ENCODE measurements at places on chromosomes 4 and X.

- DNase-seq, result no peak
Measured at GRCh38 chr4:110617646-110618580, 5.0 kb downstream of the PITX2 start.

DNA sequence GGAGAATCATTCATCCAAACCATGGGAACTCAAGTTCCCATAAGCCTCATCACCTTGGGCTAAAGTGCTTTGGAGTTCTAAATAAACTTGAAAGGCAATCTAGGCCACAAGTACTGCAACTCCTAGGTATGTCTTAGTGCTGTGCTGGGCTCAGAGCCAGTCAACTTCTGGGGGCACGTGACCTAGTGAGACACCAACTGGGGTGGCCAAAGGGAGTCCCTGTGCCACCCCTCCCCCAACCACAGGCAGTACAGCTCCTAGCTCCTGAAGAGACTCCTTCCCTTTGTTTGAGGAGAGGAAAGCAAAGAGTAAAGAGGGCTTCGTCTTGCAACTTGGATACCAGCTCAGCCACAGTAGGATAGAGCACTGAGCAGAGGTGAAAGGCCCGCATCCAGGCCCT, 154.2 kb upstream of the IL1RAPL2 start:
- no peak for DNase-seq

DNA sequence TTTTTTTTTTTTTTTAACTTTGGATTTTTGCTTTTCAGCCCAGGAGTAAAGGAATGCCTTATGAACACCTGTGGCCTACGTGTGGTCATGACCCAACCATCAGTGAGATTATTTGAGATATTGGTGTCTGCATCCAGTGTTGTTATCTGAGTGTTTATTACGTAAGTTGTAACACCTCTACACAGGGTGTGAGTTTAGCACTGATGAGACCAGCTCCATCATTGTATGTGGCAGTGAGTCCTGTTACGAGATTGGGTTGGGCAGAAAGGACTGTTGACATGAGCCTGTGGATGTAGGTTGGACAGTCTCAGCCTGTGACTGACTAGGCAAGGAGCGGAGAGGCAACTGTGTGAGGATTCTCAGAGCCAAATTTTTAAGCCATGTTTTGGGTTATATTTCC, 179.0 kb downstream of the PTTG2 start:
- no peak for DNase-seq

GRCh38 chr4:156686120-156686519, 285.5 kb downstream of the PDGFC start:
- DNase-seq, result no peak

- no peak for DNase-seq
Measured at GRCh38 chr4:168719725-168720124, 222.9 kb downstream of the PALLD start.

GRCh38 chrX:20515841-20516461, 249.2 kb upstream of the RPS6KA3 start:
- DNase-seq, result no peak

GRCh38 chrX:117839544-117839943, 277.1 kb downstream of the KLHL13 start:
- DNase-seq, result no peak

GRCh38 chr4:78310007-78310739, 241.4 kb upstream of the ANXA3 start:
- no peak for DNase-seq

GRCh38 chrX:69238887-69239231, 73.6 kb upstream of the PJA1 start:
- no peak for DNase-seq

DNA sequence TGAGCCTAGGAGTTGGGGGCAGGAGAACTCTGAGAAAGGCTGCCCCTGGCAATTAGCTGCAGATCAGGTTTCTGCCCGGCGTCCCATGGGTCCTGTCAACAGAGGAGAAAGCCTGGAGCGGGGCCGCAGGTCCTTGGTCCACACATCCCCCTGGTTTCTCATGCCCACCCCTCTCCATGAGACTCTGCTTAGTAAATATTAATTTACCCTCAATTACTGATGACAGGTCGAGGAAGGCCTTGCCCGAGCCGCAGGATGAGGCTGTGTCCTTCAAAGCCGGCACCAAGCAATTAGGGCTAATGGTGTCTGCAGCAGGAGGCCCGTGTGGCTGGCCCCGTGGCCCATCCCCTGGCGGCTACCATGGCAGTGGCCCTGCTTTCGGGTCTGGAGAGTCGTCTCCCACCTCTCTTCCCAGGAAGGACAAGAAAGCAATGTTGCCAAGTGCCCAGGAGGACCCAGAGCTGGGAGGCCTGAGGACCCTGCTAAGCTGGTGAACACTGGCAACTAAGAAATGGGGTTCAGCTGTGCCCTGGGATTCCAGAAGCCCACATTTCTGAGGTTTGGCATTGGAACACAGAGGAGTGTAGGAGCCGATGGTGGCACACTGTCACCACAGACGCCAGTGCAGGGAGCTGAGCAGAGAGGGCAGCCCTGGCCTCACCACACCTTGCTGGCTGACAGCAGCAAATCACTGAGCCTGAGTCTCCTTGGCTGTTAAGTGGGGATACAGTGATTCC, 114.6 kb downstream of the CPZ start:
- DNase-seq, result no peak

GRCh38 chr4:48945981-48946380, 39.4 kb upstream of the OCIAD2 start:
- DNase-seq, result no peak

DNA sequence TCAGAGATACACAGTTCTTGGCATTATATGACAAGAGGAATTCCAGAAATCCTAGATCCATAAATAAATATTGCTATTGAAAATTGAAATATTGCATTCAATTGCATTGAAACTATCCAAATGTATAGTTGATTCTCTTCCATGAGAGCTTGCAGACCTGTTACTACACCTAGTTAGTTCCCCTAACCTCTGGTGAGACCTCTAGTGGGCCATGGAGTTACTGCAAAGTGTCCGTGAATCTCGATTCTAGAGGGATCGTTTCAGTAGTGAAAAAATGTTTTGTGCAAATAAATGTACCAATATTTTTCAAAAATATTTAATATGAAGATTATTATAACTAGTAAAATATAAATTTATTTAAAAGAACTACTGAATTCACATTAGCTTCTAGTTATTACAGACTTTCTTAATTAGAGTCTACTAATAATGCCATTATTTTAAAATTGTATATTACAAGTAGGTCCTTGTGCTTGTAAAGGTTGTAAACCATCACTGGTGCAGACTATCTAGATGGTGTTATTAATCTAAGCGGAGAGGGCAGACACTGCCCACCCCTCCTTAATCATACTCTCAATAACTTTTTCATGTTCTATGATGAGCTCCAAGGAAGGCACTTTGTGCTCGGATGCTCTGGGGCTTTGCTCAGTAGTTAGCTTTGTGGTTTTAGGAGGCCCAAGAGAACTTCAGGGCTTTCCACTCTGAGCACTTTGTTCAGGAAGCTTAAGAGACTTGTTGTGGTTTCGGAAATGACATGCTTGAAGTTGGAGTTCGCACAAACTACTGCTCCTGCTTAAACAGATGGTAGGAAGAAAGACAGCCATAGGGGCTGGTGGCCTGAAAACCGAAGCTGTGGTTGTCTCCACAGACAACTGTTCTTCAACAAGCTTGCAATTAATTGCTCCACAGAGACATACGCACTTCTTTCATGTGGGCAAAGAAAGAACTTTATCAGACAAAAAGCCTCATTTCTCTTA, 42.8 kb downstream of the IL21 start:
- DNase-seq, result peak; percentile 5

- peak; percentile 75 for DNase-seq
Measured at GRCh38 chr4:103099691-103100392, at the start of gene BDH2. Gene BDH2 (minus strand): TSS chr4:103099834. CDS start chr4:103096254, 3,580 bp downstream.

DNA sequence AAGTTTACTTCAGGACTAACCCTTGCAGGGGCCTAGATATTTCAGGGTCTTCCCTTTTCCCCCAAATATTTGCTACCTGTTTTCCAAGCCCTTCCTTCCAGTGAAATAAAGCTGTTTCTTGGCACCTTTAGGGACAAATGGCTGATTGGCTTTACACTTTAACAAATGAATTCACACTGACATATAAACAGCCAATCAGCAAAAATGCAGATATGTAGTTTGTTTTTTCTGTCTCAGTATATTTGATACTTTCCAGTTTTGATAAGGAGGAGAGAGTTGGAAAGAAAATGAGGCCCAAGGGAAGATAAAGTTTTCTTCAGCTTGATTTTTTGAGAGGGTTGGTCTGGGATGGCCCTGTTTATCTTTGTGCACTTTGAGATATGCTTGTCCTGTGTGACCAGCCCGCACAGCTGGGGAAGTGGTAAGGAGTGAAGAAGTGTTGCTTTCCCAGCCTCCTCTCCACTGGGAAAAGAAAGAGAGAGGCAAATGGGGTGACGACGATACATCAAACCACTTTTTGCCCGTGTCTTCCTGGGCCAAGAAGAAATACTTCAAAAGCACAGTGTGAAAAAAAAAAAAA, 67.5 kb downstream of the MGST2 start:
- DNase-seq, result no peak

DNA sequence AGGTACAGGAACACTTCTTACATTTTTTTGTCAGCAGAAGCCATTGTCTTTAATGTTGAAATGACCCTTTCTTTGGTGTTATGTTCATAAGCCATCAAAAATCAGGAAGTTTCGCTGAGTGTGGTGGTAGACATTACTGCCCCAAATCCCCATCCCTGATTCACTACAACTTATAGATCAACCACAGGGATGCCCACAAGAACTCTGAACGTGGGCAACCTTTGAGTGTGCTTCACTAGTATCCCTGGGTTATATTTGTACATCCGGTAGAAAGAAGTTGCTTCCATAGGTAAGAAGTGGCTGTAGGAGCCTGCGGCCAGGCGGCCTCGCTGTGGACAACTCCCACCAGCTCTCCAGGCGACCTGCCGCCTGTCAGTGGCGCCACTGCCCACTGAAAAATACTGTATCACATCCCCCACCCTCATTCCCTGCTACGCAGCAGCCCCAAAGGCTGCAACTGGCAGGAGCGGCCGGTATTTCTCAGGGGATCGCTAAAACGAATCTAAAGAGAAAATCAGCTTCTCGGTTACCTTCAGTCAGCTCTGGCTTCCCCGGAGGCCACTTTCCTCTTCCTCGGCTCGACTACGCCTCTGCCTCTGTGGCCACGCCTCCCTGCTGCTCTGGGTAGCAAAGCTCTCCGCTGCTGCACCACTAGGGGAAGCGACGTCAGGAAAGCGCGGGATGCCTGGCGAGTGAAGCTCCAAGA, 13.9 kb upstream of the ETDC start:
- peak; percentile 38 for DNase-seq

GRCh38 chr4:52868133-52868532, 6.0 kb downstream of the RASL11B start:
- no peak for DNase-seq

- DNase-seq, result no peak
Measured at GRCh38 chr4:124437853-124438495, 274.6 kb downstream of the ANKRD50 start.

GRCh38 chr4:172048666-172049065, 235.5 kb downstream of the GALNTL6 start:
- no peak for DNase-seq

DNA sequence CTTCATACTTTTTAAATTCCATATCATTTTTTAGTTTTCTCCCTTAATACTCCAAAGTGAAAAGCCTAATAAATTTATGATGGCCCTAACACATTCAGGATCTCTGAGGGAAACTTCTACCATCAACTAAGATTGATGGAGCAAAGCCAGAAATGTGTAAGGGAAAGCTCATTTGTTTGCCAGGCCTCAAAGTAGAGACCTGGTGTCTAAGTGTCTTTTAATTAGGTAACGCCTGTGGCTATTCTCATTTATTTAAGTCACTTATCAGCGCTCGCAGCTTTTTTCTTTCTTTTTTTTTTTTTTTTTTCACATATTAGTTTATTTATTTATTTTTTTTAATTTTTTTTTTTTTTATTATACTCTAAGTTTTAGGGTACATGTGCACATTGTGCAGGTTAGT, 242.4 kb downstream of the TMA16 start:
- DNase-seq, result no peak

GRCh38 chrX:79153348-79153747, 8.9 kb downstream of the GPR174 start:
- DNase-seq, result no peak

DNA sequence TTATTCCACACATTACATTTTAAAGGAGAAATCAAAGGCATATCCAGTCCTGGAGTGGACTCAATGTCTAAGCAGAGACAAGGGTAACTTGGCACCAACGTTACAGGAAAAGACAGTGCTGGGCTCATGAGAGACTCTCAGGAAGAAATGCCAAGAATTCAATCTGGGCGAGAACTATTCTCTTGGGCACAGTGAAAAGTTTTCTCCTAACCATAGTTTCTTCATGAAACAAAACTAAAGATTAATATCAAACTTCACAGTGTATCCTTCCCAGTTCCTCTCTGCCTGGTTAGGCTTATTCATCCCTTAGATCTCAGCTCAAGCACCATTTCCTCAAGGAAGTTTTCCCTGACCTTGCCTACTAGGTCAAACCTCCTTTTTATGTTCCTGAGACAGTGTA, 109.4 kb upstream of the TLL1 start:
- no peak for DNase-seq

DNA sequence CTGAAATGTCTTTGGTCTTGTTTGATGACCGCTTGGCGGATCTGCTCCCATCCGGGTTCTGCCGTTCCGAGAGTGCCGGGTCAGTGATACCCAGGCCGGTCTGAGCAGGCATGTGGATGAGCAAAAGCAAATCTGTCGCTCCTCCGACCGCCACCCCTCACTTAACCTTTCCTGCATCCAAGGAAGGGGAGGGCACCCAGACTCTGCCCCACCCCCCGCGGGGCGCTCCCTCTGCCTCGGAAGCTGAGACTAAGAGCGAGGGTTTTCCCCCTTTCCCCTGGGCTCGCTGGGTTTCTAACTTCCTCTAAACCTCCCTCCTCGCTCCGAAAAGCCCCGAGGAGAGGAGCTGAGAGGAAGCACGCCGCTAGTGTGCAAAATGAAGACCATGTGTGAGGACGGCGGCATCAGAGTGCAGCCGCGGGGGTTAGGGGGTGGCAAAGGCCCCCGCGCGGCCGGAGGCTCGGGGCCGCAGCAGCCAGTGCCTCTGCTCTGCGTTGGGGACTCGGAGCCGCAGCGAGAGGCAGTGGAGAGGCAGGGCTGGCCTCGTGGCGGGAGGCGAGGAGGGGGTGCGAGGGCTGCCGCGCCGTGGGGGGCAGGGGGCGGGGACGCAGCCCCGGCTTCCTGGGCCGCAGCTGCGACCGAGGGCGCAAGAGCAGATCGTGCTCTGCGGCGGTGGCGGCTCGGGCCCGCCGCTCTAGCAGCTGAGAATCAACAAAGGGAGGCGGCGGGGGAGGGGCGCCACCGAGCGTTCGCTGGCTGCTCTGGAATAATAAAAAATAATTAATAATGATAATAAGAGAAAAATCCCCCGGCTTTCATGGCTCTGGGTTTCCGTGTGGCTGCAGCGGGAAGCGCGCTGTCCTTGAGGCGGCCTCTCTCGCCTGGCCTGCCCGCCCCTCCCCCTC, 55.8 kb upstream of the BCOR start:
- DNase-seq, result peak; percentile 83

DNA sequence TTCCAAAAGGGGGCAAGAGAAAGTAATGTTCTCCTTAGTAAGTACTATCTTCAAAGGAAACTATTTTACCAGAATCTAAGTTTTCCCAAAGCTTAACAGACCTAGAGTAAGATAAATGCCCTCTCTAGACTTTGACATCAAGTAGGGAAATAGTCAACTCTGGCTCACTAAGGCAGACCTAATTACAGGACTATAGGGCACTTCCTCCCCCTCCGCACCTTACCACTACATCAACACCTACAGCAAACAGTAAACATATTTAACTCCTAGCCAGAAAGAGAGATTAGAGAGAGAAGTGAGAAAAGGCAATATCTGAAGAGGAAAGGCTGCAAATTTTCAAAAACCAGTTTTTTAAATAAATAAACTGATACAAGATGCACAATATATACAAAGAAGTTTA, 60.4 kb downstream of the CNOT6L start:
- DNase-seq, result no peak

- no peak for DNase-seq
Measured at GRCh38 chrX:39304746-39305145, 503.5 kb downstream of the MID1IP1 start.
